ENCODE measurements at places on chromosomes 4 and X. TPM values are rescaled to one million over a fixed set of nuclear protein-coding genes. Genes with fewer than 3 reads are reported as not detected.

DNA sequence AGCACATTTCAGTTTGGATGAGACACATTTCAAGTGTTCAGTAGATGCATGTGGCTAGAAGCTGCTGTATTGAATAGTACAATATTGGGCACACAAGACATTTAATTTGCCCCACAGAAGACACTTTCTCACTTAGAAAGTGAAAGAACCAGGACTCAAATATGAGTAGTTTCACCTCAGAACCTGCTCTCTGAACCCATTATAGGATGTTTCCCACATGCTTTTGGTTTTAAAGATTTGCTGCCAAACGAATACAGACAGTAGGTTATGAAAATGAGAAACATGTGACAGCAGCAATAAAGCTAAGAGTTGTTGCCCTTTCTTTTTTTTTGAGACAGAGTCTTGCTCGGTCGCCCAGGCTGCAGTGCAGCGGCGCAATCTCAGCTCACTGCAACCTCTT lies 32.3 kb downstream of the C4orf54 start:
- H3K36me3 ChIP-seq, result no peaks in the 10 kb centered on the region
- H3K27me3 ChIP-seq, result peaks cover 11% of the 10 kb centered on the region
- no peak overlapping the region for H3K27ac ChIP-seq
- peaks cover 10% of the 10 kb centered on the region for H3K4me1 ChIP-seq
- DNase-seq, result no peak

Gene AP1AR
- 19.1 TPM for total RNA-seq

DNA sequence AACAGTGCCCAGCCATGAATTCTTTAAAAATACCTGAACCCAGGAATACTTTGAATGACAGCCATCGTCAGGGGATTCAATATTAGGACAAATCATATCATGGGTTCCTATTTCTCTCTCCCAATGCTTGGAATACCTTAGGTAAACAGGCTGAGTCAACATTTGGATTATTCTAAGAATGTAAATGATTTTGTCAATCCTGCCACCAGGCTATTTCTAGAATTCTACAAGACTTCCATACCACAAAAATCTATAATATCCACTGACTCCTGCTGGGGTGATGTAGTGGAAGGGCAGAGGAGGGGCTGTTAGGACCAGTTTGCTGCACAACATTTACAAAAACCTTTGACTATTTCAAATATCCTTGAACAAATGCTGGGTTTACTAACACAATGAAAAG lies 65.2 kb downstream of the IGFBP7 start:
- no peaks in the 10 kb centered on the region for H3K4me1 ChIP-seq
- no peak for DNase-seq
- H3K36me3 ChIP-seq, result no peaks in the 10 kb centered on the region
- H3K27me3 ChIP-seq, result peaks cover 17% of the 10 kb centered on the region
- H3K27ac ChIP-seq, result no peak overlapping the region

DNA sequence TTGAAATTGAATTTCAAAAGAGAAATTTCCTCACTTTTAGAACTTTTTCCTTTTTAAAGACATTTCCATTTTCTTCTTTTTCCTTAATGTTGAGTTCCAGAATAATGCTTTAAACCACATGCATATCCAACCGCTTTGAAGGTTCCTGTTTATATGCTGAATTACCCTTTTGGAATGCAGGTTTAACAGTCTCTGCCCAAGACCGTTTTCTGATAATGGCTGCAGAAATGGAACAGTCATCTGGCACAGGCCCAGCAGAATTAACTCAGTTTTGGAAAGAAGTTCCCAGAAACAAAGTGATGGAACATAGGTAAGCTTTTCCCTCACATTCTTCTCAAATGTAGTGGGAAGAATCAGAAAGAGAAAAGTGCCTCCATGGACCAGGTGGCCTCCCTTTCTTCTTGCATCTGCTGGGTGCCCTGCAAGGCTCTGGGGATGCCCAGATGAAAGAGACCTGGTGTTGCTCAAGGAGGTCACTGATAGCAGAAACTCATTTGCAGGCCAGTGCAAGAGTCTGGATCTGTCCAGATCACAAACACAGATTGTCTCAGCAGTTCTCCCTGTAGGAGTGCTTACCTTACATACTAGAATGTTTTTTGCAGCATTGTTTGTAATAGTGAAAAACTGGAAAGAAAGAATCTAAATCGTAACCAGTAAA lies 42.9 kb downstream of the MOSPD2 start:
- H3K4me3 ChIP-seq, result no peak overlapping the region
- peaks cover 2% of the 10 kb centered on the region for H3K4me1 ChIP-seq
- H3K27ac ChIP-seq, result no peak overlapping the region
- H3K36me3 ChIP-seq, result peaks cover 17% of the 10 kb centered on the region
- no peaks in the 10 kb centered on the region for H3K27me3 ChIP-seq

- no peaks in the 10 kb centered on the region for H3K36me3 ChIP-seq
- peak; percentile 20 for DNase-seq
- no peak overlapping the region for H3K27ac ChIP-seq
- H3K4me1 ChIP-seq, result peaks cover 14% of the 10 kb centered on the region
- peak overlapping the region; percentile 64 for H3K4me3 ChIP-seq
These were observed 39.8 kb upstream of the NAP1L5 start for GRCh38 chr4:88737307-88737941.

GRCh38 chr4:147735413-147736301 lies 3.8 kb downstream of the ARHGAP10 start:
- H3K27me3 ChIP-seq, result peaks cover 4% of the 10 kb centered on the region
- no peak for DNase-seq
- peaks cover 37% of the 10 kb centered on the region for H3K4me1 ChIP-seq
- no peaks in the 10 kb centered on the region for H3K36me3 ChIP-seq
- no peak overlapping the region for H3K4me3 ChIP-seq
